Activated CD4-positive, alpha-beta T cell treated with anti-CD3 and anti-CD28 coated beads, Interleukin-2, Interleukin-4, amounts not matched to agents 100 ng/mL and 50 ng/mL, durations not matched to agents 16 hours and 8 hours (primary cell): ENCODE measurements at places on chromosomes 12 and 14.

- DNase-seq: no peak
These were observed 12.9 kb downstream of the COL2A1 start for GRCh38 chr12:47991106-47992061.

DNA sequence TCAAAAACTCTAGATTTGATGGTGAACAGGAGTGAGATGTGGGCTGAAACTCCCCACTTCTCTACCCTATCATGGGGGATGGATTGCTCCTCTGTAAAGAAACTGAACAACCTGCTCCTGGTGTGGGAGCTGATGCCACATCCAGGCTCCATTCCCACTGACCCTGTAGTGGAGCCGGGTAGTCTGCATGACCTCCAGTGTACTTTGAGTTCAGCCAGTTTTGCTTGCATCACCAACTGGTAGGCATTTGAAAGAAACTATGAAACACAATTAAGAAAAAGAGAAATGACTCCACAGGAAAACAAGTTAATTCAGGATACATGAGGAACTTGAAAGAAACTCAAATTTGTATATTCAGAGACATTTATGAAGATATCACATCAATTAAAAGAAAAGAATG lies 27.3 kb upstream of the EMP1 start:
- no peak for DNase-seq

GRCh38 chr14:94451826-94452225 lies 774 bp downstream of the SERPINA11 start:
- no peak for DNase-seq

GRCh38 chr14:24051789-24052655 lies at the start of gene CARMIL3:
Gene CARMIL3, plus strand, starts transcription at chr14:24052009. Its CDS starts 145 bp downstream, at chr14:24052154.
- DNase-seq: peak; percentile 58

GRCh38 chr12:30166006-30166795 lies 382.5 kb upstream of the TMTC1 start:
- no peak for DNase-seq

- no peak for DNase-seq
These were observed 168.3 kb downstream of the PAWR start for GRCh38 chr12:79522257-79522988.

- no peak for DNase-seq
These were observed 876.0 kb downstream of the RPS29 start for GRCh38 chr14:48710133-48710532.

DNA sequence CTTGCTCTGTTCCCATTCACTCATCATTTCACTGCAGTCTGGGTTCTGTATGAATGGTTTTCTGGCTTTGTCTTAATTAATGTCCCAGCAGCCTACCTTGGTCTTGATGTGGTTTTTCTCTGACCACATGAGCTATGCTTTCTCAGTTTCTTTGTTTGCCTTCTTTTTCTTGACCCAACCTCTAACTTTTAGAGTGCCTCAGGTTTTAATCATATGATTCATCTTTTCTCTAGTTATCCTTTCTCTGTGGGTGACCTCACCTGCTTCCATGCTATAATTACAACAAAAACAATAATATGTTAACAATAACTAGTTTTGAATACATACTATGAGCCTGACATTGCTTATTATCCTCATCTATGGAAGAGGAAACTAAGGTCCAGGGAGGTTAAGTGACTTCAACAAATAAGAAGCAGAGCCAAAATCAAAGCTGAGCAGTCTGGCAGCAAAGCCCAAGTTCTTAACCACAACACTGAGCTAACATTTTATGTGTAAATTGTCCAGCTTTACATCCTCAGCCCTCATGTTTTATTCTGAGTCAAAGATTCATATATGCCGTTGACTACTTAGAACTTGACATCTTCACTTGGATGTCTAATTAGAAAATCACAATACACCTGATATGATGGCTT lies 4.7 kb upstream of the EPYC start:
- DNase-seq: no peak

- DNase-seq: peak; percentile 94
These were observed 499 bp downstream of the DGLUCY start for GRCh38 chr14:91114079-91115065.

- DNase-seq: peak; percentile 26
These were observed 743 bp downstream of the PUS1 start for GRCh38 chr12:131929581-131930456.

GRCh38 chr12:3199551-3200031 lies 122.4 kb downstream of the TSPAN9 start:
- no peak for DNase-seq

DNA sequence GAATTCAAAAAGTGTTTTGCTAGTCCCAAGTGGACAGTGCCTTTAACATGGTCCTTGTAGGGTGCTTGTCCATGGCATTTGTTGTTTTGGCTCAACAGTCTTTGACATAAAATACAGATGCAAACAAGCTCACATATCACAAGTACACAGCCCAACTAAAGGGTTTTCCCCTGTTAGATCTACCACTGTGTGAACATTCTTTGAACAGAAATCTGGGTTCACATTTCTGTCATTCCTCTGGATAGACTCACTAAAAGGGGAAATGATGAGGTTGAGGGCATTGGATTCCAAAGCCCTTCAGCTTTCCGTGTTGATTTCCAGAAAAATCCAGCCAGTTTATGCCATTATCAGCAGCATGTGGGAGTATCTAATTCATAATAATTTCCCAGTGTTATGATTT lies 54.1 kb downstream of the EP400 start:
- no peak for DNase-seq

DNA sequence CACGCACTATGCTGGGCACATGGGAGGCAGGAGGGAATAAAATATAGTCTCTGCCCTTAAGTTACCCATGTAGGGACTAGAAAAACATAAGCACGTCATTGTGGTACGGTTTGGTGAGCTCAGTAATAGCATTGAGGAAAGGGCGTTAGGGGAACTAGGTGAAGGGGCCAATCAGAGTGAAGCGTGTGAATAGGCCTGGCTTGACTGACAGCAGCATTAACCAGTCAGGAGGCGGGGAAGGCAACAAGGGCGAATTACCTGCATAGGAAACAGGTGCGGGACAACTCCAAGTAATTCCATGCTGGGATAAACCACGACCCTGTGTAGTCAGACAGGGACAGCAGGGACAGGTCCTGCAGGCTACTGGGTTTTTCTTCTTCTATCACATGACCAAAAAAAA lies 107.7 kb downstream of the UNC79 start:
- DNase-seq: no peak

GRCh38 chr12:103505371-103506236 lies 9.8 kb upstream of the C12orf42 start:
- DNase-seq: peak; percentile 87

GRCh38 chr12:77837876-77838291 lies 7.2 kb downstream of the NAV3 start:
- no peak for DNase-seq

DNA sequence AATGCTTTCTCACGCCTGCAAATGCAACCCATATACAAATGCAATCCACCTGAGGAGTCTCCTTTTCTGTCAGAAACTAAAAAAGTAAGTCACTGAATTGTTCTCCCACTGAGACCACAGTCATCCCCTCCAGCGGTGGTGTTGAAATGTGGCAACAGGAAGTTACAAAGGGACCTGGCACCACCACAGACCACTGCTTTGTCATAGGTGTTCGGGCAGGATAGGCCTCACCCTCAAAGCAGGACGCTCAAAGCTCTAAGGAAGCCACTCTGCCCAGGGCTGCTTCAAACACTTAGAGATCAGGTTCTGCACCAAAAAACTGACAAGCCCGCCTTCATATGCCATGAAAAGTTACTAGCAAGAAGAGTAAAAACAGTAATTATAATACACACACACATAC lies 11.3 kb downstream of the PHLDA1 start:
- DNase-seq: peak; percentile 95

- DNase-seq: no peak
These were observed 12.9 kb downstream of the FBRSL1 start for GRCh38 chr12:132502882-132503193.

DNA sequence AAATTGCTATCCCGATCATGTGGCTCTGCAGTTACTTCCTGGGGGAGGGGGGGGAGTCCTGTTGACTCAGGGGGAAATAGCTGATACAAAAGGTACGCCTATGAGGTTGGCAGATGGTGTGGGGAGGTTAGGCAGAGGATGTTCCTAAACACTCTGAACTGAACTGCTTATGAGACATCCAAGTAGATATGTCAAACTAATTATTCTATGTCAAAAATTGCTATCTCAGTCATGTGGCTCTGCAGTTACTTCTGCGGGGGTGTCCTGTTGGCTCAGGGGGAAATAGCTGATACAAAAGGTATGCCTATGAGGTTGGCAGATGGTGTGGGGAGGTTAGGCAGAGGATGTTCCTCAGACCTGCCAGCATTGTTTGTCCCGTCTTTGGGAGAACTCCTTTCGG lies 5.1 kb upstream of the VCPKMT start:
- no peak for DNase-seq

DNA sequence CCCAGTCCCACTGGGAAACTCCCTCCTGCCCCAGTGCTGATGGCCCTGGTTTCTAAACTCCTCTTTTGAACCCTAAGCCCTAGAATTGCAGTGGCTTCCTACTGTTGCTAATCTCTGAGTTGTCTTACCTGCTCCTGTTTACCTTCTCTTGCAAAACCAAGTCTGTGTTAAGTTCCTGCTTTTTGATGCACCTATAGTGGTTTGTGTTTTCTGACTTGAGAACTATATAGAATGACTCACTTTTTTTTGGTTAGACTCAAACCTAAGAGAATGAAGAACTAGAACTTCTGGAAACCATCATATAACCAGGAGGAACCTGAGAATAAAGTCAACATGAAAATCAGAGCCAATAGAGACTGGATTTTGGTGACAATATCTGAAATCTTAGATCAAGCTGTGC lies 5.5 kb upstream of the GAS2L3 start:
- DNase-seq: no peak

DNA sequence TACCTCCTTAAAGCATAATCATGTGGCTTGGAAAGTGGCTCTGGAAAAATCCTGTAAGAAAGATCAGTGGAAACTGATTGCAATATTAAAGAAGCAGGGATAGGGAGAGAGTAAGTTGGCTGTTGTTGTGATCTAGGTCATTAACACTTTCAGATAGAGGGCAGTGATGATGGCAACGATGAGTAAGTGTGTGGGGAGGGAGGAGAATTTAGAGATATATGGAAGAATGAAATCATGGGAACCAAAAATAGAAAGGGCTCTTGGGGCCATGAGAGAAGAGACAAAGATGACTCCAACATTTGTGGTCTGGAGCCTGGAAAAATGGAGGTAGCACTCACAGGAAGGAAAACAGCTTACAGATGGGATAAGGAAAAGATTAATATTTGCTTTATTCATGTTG lies 23.3 kb downstream of the SNRPF start:
- DNase-seq: no peak

GRCh38 chr12:108268397-108268796 lies 70.7 kb downstream of the CMKLR1 start:
- DNase-seq: no peak

DNA sequence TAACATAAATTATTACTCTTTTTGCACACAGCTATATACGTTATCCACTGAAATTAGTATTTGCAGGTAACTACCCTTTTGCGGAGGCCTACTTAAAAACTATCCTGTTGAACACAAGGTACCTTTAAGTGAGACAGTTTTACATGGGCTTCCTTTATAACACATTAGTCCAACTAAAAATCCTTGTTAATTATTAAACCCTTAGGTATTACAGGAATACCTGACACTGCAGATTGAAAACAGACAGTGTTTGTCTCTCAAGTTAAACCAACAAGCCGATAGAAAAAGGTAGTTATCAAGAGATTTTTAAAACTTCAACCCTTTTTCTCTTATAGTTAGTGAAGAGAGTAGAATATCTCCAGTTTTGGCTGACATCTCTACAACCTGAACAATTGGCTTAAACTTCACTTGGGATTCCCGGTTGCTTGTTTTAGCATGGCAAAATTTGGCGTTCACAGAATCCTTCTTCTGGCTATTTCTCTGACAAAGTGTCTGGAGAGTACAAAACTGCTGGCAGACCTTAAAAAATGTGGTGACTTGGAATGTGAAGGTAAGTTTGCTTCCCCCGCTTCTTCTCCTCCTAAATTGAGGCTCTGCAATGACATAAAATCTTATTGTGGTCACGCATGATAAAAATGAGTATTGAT lies at the start of gene MIA2:
TSS of gene MIA2 (plus strand) at position 236 of the 647 bp plus-strand sequence. CDS start at position 436, 200 bp downstream.
- no peak for DNase-seq

- DNase-seq: no peak
These were observed 66.4 kb upstream of the OTOGL start for GRCh38 chr12:80032946-80033345.

DNA sequence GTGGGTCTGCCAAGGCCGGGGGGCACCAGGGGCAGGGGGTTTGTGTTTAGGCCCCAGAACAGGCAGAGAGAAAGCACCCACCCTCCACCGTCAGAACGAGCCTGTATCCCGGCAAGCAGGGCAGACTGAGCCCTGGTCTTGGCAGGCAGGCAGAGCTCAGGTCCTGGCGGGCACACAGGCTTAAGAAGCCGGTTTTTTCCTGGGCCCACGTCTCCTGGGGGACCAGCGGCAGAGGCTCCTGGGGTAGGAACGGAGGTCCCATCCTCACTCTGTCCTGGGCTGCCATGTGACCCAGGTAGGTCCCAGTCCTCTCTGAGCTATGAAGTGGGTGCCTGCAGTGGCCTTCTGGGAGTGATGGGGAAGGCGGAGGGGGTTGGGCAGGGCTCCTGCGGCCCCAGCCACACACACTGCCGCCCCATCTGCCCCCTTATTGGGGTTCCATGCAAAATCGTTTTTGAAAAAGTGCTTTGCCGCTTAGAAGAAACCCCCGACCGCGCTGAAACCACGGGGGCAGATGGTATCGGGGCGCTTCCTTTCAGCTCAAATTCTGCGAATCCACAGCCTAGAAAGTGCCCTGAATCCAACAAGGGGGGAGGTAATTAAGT lies 24.2 kb downstream of the SH2B3 start:
- peak; percentile 52 for DNase-seq

- no peak for DNase-seq
These were observed 85.1 kb downstream of the IFNG start for GRCh38 chr12:68074306-68075027.

GRCh38 chr12:70267550-70267949 lies 24.3 kb downstream of the CNOT2 start:
- DNase-seq: no peak

DNA sequence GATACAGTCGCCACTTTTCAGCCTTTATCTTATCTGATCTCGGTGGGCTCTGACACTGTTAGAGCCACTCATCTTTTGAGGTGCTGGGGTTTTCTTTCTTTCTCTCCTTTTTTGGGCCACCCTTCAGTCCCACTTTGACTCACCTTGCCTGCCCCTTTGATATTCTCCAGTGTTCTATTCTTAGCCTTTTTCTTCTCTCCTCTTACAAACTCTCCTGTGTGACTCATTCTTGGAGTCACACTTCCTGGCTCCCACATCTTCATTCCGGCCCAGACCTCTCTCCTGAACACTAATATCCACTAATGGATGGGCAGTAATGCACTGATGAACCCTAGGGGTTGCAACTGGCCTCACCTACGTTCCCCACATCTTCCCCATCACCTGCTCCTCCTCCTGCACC lies 2.2 kb upstream of the DCD start:
- no peak for DNase-seq

- DNase-seq: peak; percentile 19
These were observed 39.8 kb downstream of the BAZ2A start for GRCh38 chr12:56590237-56590830.

DNA sequence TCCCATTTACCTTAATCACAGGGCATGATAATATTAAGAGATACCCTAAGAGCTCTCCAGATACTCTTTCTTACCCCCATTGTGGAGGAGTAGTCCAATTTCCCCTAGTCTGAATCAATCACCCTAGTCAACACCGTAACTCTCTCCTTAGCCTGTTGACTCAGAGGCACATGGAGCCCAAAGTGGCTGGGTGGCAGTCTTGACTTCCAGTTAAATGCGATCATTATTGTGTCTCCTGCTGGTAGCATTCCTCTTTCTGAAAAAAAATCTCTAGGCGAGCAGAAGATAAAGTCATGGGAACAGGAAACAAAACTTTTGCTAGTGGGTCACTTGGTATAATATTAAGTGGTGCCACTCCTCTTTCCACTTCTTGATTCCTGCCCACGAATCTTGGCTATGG lies 46.4 kb downstream of the EMP1 start:
- no peak for DNase-seq

- no peak for DNase-seq
These were observed 15.9 kb downstream of the CFAP251 start for GRCh38 chr12:121934309-121934664.
